Activated naive CD8-positive, alpha-beta T cell treated with anti-CD3 and anti-CD28 coated beads, Interleukin-2, amount 10 ng/mL, durations not matched to agents 7 days and 5 days (primary cell): ENCODE measurements at places on chromosomes 7 and 10. TPM values are rescaled to one million over a fixed set of nuclear protein-coding genes. Genes with fewer than 3 reads are reported as not detected.

The TET1 gene
- total RNA-seq: 4.1 TPM

The KCNIP2 gene
- total RNA-seq: 4.1 TPM

The HIF1AN gene
- 56.4 TPM for total RNA-seq

The NPS gene
- total RNA-seq: not detected

- no peaks in the 10 kb centered on the region for H3K27me3 ChIP-seq
- no peaks in the 10 kb centered on the region for H3K4me1 ChIP-seq
- no peak for DNase-seq
- H3K4me3 ChIP-seq: no peak overlapping the region
- no peak overlapping the region for H3K27ac ChIP-seq
These were observed 260.9 kb upstream of the FZD8 start for GRCh38 chr10:35903021-35903420.

- no peaks in the 10 kb centered on the region for H3K4me1 ChIP-seq
- H3K27me3 ChIP-seq: peaks cover 22% of the 10 kb centered on the region
- no peak for DNase-seq
- no peaks in the 10 kb centered on the region for H3K36me3 ChIP-seq
- H3K4me3 ChIP-seq: no peak overlapping the region
These were observed 10.6 kb upstream of the CALU start for GRCh38 chr7:128728598-128728997.

- no peak overlapping the region for H3K27ac ChIP-seq
- no peak overlapping the region for H3K4me3 ChIP-seq
- H3K27me3 ChIP-seq: peaks cover 6% of the 10 kb centered on the region
- H3K36me3 ChIP-seq: no peaks in the 10 kb centered on the region
- no peaks in the 10 kb centered on the region for H3K4me1 ChIP-seq
- no peak for DNase-seq
These were observed 12.2 kb downstream of the DGKI start for GRCh38 chr7:137834552-137834951.

DNA sequence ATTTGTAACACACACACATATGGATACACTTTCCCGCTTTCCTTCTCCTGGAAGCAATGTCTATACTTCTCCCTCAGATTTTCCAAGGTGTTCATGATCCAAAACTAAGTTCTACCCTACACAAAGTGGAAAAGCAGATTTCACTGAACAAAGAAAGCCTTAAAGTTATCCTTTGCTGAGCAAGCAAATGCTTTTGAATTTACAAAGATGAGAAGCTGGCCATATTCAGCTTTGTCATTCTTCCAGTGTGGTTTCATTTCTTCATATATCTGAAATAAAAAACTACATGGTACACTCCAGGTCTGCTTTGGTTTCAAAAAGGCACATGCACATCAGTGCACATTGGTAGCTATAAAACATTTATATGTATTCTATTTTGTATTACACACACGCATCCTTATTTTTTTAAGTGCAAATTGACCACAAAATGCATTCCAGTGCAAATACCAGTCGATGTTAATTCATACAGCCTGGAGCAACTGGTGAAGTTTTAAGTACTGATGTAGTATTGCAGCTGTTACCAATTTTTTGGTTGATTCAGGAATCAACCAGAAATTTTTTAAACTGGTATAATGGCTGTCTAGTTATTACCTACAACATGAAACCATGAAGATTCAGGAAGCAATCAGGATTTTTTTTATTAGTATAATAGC is 65.5 kb upstream of the SRPK2 start:
- H3K4me3 ChIP-seq: no peak overlapping the region
- no peaks in the 10 kb centered on the region for H3K27me3 ChIP-seq
- peaks cover 6% of the 10 kb centered on the region for H3K36me3 ChIP-seq
- no peaks in the 10 kb centered on the region for H3K4me1 ChIP-seq
- H3K27ac ChIP-seq: no peak overlapping the region
- DNase-seq: no peak
